ENCODE measurements at places on chromosomes 2 and 18. TPM values are rescaled to one million over a fixed set of nuclear protein-coding genes. Genes with fewer than 3 reads are reported as not detected.

Gene CAPN13
- total RNA-seq = 0.17 TPM

Gene TUBB8B
- 0.11 TPM for total RNA-seq

Gene SLC9A4
- total RNA-seq = 0.30 TPM

Gene DLX1
- 0.61 TPM for total RNA-seq

Gene BMP10
- total RNA-seq = not detected

Gene ANKRD36C
- 144 TPM for total RNA-seq

Gene RHBDD1
- total RNA-seq = 43.7 TPM
